ENCODE measurements at places on chromosomes 6 and 20.

DNA sequence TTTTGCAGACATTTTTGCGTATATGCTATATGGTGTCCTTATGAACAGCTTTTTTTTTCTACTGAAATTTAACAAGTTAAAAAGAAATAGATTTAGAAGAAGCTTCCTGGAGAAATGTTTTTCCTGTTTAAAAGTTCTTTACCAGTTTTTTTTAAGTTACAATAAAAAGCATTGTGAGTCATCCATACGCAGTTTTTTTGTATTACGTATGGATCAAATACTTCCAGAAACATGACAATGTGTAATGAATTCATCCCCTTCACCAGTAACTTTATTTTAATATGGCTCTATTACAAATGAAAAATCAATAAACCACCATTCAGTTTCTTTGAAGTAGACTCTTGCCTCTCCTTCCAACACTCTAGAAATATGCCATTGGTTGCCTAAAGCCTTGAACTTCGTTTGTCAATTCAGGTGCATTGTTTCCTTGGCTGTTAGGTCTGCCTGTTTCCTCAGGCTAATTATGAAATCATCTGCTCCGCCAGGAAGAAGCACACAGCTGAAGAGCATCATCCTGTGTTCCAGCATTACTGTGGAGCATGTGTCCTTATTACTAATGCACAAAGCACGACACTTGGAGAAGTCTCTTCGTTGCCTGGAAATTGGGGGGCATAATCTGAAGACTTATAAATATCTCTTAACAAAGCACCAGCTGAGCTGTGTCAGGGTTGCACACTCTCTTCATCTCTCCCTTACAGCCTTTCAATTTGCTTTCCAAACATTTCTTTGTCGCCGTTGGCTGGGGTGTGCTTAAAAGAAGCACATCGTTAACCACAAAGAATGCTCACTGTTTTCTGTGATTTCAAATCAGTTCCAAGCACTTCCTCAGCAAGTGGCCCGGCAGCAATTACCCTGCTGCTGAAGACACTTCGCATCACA lies 9.6 kb downstream of the MOXD1 start:
- no peak for DNase-seq

GRCh38 chr20:36271639-36272546 lies 34.2 kb upstream of the DLGAP4 start:
- no peak for DNase-seq

- no peak for DNase-seq
These were observed 10.0 kb downstream of the ENTPD6 start for GRCh38 chr20:25205277-25206062.

GRCh38 chr20:17725094-17725835 lies 25.5 kb downstream of the BANF2 start:
- no peak for DNase-seq

- no peak for DNase-seq
These were observed 28.6 kb downstream of the CST8 start for GRCh38 chr20:23519556-23519955.

Measured in CD4-positive, alpha-beta T cell treated with Interleukin-17A for 4 hours (primary cell).